ENCODE measurements at places on chromosomes 6 and 20.
A peak's percentile ranks its signal among the peaks of the same experiment; 100 is the strongest.

GRCh38 chr6:84835340-84835739 is 70.9 kb upstream of the TBX18 start:
- DNase-seq, result no peak

DNA sequence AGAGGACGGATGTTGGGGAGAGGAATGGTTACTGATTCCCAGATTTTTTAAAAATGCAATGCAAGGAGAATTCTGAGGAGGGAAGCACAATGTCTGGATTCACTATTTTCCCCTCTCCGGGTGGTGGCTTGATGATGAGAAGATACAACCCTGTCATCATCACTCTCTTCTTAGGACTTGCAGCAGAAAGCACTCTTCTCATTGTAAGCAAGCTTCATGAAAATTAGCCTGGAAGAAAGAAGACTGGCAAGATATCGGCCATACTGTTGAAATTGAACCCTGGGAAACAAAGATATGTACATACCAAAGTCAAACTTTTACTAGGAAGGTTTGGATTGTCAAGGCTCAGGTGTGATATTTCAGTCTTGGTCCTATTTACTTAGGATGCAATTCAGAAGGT is 195.7 kb downstream of the EDN1 start:
- DNase-seq, result no peak

- no peak for DNase-seq
Observed at GRCh38 chr20:61931476-61932198, 134.0 kb downstream of the TAF4 start.

GRCh38 chr6:148239801-148240460 is 102.7 kb upstream of the SASH1 start:
- DNase-seq, result no peak

DNA sequence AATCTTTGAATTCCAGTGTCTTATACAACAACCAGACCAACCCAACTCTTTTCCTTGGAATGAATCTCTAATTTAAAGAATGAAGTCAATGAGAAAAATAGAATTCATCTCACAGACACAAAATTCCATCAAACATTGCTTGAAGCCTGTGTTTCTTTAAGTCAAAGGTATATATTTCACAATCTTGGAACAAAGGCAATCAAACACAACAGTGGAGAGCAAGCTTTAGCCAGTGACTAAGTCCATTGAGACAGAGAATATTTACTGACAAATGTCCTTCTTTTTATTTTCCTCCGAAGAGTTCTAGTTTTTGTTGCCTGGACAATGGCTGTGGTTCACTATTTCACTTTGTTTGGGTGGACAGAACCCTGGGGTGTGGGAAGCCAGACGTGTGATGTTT is 35.8 kb downstream of the MEP1A start:
- no peak for DNase-seq

DNA sequence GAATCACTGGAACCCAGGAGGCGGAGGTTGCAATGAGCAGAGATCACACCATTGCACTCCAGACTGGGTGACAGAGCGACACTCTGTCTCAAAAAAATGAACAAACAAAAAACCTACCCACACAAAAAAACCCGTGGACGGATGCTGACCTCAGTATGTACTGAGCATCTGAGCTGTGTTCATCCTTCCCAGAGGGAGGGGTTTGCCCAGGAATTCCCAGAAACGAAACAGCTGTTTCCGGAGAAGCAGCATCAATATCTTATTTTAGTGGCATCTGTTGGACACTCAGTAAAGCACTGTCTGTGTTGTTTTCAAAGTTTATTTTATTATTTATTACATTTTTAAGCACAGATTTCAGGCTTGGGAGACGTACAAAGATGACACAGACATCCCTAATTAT is 18.7 kb downstream of the NANP start:
- no peak for DNase-seq

GRCh38 chr6:134714679-134715078 is 235.2 kb downstream of the ALDH8A1 start:
- no peak for DNase-seq

- DNase-seq, result peak; percentile 92
Observed at GRCh38 chr6:125444006-125444923, 142.5 kb upstream of the HDDC2 start.

GRCh38 chr6:134520181-134521115 is 202.5 kb upstream of the SGK1 start:
- DNase-seq, result no peak

GRCh38 chr20:991850-992249 is 10.3 kb downstream of the RSPO4 start:
- peak; percentile 54 for DNase-seq

GRCh38 chr6:132401618-132402285 is 477 bp upstream of the MOXD1 start:
- DNase-seq, result no peak

- DNase-seq, result no peak
Observed at GRCh38 chr20:26279238-26279637, 582.6 kb upstream of the ZNF337 start.

- no peak for DNase-seq
Observed at GRCh38 chr6:153325661-153326060, 194.6 kb upstream of the RGS17 start.

DNA sequence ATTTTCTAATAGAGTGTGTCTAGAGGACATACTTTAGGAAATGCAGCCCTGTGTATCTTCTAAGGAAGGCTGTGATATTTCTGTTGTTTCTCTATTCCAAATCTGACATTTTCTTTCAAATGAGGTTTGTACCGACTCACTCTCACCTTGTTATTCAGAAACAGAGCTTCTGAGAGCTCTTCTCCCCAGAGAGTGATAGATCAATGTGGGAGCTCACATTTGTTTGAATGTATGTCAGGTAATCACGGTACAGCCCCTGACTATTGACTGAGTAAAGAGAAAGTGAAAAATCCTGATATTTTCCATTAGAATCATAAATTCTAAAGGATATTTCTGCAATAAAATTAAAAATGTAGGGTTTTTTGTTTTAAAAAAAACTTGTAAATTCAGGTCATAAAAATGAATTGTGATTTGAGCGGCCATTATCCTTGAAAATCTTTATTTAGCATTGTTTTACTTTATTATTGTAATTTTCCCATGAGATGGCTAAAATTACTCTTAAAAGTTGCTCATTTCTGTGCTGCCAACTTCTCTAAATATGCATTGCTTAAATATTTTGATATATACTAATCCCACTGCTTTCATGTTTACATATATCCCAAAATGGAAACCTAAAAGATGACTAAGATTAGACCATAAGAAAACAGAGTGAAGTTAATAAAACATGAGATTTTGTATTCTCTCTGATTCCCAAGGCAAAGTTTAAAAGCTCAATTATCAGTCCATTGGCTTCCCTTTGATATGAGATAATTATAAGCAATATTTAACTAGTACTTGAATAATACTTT is 1226.8 kb upstream of the CITED2 start:
- no peak for DNase-seq

GRCh38 chr6:168554472-168554871 is 113.5 kb downstream of the SMOC2 start:
- DNase-seq, result no peak

DNA sequence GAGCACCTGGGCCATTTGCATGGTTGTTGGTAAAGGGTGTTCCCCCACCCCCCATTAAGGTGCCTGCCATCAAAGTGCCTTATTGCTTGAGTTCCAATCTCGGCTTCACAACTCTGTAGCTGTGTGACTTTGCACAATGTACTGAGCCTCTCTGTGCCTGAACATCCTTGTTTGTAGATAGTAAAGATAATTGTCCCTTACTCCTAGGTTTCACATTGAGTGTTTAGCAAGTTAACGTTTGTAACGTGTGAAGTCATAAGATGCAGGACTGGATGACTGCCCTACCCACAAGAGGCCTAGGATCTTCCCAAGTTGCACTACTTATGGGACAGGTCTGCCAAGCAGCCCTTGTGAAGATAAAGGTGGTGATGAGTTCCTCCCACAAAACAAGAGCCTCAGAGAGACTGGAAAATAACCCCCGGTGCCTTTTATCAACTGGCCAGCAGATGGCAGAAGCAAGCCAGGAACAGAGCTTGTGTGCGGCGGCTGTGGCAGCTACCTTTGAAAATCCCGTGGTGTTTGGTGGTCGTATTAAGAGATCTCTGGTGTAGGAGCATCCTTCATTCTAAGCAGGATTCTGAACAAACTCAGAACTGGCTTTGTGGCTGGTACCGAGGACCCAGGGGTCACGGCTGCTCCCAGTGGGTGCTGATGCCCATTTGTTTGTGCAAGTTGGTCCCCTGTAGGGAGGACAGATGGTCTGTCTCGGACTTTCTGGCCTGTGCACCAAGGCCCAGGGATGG is 99.1 kb downstream of the CDH26 start:
- DNase-seq, result peak; percentile 76

GRCh38 chr6:132663661-132664060 is 4.7 kb upstream of the TAAR1 start:
- no peak for DNase-seq

DNA sequence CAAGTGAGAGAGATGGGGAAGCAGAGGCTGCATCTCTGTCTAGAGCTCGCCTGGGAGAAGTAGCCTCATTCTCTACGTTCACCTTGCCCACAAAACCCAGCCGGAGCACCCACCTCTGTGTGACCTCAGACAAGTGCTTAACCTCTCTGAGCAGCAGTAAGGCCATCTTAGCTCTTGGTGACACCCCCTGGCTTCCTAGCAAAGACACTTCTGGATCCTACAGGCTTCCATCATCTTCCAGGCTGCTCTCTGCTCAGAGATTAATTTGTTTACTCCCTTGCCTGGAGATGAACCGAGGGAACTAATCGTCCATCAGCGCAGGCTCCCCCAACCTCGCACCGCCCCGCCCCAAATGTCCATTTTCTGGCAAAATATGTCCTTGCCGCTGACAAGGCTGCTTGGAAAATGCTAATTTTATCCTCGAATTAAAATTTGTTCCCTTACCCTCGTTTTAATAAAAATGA is 24.0 kb upstream of the CTNNBL1 start:
- DNase-seq, result no peak

DNA sequence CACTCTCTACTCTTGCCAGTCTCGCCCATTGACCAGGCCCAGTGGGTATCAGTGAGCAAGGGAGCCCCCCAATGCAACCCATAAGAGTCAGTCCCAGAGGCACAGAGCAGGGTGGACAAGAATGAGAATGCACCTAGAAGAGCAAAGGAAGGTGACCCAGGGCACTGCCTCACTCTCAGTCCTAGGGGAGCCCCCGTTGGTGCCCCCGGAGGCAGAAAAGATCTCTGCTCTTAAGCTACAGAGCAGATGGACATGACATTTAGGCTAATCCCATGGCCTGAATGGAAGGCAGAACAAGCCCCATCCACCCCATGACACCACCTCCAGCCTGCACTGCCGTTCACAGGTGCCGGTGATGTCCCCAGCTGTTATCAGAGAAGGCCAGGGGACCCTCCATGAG is 50.7 kb upstream of the PLEKHG1 start:
- DNase-seq, result no peak

- DNase-seq, result no peak
Observed at GRCh38 chr20:2801286-2801728, 880 bp upstream of the CPXM1 start.

DNA sequence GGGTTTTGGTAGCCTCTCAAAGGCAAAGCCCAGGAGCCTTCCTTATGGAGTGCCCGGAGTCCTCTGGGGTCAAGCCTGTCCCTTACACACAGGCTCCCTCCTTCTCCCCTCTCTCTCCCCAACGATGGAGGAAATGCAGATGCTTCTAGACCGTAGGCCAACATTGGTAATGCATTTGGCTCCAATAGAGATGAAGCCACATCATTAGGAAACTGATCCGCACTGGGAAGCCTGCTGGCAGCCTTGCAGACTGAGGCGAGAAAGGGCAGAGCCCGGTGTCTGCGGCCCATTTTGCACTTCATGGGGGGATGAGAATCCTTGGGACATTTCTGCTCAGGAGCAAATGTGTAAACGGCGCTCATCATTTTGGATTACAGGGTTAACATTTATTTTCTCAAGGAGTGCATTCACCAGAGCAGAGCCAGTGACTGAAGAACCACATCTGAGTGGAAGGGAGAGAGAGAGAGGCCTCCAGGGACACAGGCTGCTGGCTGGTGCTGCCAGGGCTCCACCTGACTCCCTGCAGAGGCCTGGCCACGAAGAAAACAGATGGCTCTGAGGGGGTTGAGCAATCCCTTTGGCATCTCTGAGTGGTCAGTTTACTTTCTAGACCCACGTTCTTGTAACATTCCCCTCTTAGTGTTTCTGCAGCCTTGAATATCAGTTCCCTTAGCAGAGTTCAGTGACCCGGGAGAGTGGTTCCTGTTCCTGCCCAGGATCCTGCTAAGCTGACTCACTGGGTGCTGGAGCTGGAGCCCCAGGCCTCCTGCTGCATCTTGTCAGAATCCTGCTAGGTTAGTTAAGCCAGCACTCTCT is 4.4 kb upstream of the CST3 start:
- DNase-seq, result no peak

DNA sequence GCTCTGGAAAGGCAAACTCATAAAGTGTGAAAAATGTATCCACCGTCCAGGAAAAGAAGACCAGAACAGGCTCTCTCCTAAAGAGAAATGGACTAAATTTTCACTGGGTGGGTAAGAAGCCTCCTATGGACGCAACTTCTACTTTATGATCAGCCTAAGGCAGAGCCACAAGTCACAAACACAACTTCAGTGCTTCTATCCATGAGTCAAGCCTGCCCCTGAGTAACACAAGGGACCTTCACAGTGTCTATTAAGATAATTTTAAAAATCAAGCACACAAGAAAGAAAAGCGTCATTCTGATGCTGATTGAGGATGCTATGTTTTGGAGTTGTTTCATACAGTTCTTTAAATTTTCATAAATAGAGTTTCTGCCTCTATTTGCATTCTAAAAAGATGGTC is 601.7 kb upstream of the ARID1B start:
- DNase-seq, result no peak

- no peak for DNase-seq
Observed at GRCh38 chr20:10644458-10645204, 29.2 kb downstream of the JAG1 start.

- no peak for DNase-seq
Observed at GRCh38 chr6:126553854-126554253, 213.9 kb downstream of the CENPW start.

Data from SK-MEL-5 (cell line).